ENCODE measurements at places on chromosomes 1 and 21.

DNA sequence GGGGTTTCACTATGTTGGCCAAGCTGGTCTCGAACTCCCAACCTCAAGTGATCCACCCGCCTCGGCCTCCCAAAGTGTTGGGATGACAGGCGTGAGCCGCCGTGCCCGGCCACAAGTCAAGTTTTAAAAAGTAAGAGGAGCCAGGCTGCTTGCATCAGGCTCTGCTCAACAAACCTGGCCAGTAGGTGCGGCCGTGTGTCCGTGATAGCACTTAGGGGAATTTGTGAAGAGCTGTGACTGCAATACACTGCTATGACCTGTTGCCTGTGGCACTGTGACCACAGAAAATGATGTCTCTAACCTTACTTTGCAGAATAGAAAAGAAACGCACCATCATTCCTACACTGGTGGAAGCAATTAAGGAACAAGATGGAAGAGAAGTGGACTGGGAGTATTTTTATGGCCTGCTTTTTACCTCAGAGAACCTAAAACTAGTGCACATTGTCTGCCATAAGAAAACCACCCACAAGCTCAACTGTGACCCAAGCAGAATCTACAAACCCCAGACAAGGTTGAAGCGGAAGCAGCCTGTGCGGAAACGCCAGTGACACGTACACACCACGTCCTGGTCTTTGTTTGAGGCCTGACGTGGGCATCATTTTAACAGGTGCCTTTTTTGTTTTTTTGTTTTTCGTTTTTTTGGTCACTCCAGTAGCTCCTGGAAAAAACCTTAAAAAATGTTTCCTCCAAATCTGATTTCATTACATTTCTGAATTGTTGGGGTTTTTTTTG lies 16.7 kb downstream of the C1orf174 start:
- DNase-seq, result no peak

- DNase-seq, result no peak
Measured at GRCh38 chr1:12056331-12056841, 6.7 kb upstream of the TNFRSF8 start.

- DNase-seq, result no peak
Measured at GRCh38 chr1:20682571-20683236, 21.5 kb upstream of the DDOST start.

DNA sequence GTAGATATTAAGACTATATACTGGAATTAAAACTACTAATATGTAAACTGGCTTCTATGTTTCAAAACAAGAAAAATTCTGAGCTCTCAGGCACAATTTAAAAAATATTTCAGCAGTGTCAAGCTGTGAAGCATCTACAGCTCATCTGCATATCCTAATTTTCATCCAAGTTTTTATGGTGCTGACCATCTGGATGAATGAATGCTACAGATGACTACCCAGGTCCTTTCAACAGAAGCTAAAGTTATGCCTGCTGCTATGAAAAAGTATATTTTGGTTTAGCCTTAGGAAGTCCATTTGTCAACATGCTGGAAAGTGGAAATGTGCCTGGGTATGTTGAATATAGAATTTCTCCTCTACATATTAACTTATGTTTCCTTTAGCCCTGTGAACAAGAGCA lies 206.9 kb downstream of the NEGR1 start:
- DNase-seq, result no peak

DNA sequence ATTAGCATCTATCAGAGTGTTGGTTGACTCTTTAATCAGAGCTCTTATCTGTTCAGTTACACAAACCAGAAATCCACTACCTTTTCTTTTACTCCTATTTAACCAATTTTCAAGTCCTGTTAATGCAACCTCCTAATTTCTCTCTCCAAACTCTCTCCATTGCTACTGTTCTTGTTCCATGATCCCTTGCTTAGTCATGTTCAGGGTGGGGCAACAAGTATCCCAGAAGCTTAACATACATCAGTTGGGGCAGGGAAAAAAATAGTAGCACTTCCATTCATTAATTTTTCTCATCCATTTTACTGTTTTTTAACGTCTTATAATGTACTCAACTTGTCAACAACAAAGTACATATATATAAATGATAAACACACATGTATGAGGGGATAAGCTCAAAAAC lies 111.2 kb upstream of the LBR start:
- DNase-seq, result no peak

DNA sequence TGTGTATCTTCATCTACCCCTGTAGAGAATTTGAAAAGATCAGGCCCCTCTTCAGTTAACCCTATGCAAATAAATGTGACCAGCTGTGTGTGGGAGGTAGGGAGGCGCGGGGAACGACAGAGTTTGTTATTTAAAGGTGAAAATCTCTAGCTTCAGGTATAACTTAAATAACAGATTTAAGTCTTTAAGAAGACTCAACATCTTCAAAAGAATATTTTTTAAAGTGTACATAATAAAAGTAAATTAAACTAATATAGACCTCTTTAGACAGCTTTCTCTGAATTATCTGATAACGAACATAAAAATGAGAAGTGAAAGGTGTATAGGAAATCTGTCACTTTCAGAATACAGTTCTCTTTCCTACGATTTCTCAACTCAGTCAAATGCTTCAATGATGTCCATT lies 16.0 kb downstream of the ANGPTL3 start:
- DNase-seq, result no peak

DNA sequence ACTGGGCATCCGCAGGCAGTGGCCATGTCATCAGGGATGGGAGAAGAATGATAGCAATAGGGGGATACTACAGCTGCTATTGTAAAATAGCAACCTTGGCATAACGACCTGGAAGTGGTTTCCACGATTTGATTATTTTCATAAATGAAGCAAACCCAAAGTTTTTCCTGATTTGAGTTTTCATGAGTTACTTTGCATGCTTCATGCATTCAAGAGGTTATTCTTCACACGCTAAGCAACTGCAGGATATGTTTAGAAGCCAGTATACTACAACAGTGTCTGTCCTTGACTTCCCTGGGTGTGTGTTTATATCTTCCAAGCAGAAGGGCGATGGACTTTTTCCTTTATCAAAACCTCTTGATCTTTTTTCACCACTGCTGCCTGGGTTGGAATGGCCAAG lies 281.1 kb upstream of the DUSP10 start:
- DNase-seq, result no peak
